Muscle of leg (tissue), 16 donors: ENCODE measurements at places on chromosomes 12 and 14.

DNA sequence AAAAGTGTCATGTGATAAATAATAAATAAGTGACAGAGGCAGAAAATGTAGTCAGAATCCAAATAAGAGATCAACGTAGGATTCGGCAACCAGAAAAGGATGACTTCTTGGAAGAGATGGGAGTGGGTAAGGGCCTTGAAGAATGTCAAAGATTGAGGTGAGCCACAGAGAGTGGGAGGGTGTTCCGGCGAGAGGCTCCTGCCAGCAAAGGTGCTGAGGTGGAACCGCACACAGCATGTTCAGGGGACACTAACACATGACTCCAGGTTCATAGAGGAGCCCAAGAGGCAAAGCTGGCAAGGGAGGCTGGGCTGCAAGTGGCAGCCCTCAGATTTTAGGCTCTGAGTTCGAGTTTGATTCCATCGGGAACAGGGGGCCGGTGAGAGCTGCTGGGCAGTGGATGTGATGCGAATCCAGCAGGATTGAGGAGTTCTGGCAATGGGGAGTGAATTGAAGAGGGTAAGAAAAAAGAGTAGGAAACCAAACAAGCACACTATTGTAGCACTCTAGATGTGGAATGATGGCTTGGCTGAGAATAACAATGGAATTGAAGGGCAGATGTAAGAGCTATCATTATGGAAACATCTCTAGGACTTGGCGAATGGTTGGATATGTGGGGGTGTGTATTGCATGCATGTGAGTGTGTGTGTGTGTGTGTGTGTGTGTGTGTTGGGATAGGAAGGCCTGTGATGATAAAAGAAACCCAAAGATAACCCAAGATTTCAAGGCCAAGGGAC, 36.5 kb downstream of the LRRC74A start:
- peak overlapping the region; percentile 82 for H3K27ac ChIP-seq
- peaks cover 33% of the 10 kb centered on the region for H3K4me1 ChIP-seq
- no peak overlapping the region for H3K4me3 ChIP-seq
- no peaks in the 10 kb centered on the region for H3K36me3 ChIP-seq
- no peak for DNase-seq
- H3K27me3 ChIP-seq: no peaks in the 10 kb centered on the region

DNA sequence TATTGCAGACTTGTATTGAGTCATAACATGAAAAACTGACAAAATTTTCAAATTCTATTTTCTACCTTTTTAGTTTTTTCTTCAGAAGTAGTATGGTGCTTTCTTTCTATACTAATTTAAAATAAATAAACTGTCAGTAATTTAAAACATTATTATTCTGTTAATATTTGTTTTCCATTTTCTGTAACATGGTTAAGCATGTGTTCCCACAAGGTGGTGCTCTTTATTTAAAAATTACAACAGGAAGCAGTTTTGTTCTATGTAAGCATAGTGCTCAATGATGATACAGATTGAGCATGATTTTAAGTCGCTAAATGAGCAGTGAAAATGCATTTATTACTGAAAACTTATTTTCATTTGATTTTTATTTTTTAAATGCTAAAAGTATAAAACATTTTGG, 114.6 kb downstream of the PPFIA2 start:
- no peaks in the 10 kb centered on the region for H3K27me3 ChIP-seq
- no peak overlapping the region for H3K4me3 ChIP-seq
- no peaks in the 10 kb centered on the region for H3K36me3 ChIP-seq
- DNase-seq: peak; percentile 61
- H3K4me1 ChIP-seq: no peaks in the 10 kb centered on the region

- H3K27ac ChIP-seq: no peak overlapping the region
- no peaks in the 10 kb centered on the region for H3K36me3 ChIP-seq
- H3K4me1 ChIP-seq: no peaks in the 10 kb centered on the region
- H3K4me3 ChIP-seq: no peak overlapping the region
- no peaks in the 10 kb centered on the region for H3K27me3 ChIP-seq
- DNase-seq: no peak
Measured at GRCh38 chr12:106690569-106691305, 83.7 kb upstream of the RIC8B start.

DNA sequence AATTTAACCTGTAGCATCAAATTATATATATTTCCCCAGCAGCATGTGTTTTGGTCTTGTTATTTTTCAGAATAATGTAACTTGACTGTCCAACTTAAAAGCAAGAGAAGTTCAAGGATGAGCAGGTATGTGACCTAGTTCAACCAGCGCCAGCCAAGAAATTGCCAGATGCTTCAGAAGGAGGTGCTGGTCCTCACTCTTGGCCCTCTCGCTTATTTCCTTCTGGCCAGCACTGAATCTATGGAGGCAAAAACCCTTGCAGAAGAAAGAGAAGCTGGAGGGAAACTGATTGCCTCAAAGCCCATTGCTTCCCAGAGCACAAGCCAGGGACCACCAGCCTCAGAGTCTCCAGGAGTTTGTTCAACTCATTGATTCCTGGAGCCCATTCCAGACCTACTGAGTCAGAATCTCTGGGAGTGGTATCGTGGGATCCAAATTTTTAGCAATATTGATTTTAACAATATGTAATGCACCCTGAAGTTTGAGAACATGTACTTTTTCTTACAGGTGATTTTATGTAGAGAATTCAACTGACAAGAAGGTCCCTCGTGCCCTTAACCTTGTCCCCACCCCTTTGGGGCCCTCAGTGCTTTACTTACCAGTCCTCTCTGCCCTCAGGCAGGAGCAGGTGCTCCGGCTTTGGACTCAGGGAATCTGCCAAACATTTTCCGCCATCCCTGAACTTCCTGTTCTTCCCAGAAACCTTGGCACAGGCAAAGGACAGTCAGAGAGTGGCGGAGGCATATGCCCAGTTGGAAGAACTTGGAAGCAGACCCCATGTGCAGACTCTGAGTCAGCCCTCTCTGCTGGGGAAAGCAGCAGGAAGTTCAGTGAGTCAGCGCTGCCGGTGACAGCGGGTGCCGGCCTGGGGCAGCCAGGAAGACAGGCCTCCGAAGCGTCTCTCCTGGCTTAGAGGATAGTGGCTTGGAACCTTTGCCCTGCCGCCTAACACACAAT, 10.4 kb downstream of the BEST3 start:
- peaks cover 33% of the 10 kb centered on the region for H3K4me1 ChIP-seq
- H3K27ac ChIP-seq: peak overlapping the region; percentile 45
- DNase-seq: peak; percentile 89
- H3K4me3 ChIP-seq: no peak overlapping the region
- H3K36me3 ChIP-seq: no peaks in the 10 kb centered on the region
- no peaks in the 10 kb centered on the region for H3K27me3 ChIP-seq

DNA sequence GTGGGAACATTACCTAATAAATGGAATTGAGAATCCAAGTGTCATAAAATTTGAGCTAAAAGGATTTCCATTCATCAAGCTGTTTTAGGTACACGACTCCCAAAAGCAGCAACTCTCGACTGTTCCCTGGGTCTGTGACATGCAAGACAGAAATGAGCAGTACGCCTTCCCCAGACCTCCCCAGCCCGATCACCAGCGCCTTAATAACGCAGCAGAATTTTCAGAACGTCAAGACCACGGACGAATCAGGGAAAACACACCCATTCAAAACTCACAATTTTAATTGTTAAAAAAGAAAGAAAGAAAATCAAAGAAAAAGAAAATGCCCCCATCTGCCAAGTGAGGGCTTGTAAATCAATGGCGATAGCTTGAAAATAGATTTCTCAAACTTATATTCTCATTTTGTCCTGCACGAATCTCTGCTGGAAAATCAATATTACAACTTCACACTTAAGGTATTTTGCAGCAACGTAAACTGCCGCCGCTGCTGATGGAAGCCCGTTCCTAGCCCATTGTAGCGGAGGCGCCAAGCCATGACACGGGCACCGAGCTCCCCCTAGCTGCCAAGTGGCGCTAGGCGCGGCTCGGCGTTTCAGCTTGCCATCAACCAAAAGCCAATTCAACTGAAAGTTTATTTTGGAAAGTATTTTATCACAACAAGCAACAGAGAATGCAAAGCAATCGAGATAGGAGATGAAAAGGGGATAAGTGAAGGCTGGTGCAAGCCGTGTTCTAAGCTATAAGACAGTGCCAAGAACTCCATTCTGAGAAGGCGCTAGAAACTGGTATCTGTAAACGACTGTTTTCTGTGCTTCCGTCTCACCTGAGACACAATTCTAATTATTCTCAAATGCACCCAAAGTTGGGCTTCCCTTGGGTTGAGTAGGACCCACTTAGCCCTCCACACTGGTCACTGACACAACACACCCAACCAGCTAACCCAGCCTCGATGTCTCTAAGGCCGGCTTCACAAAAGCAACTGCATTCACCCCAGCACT, 5.5 kb downstream of the BCL11B start:
- H3K36me3 ChIP-seq: no peaks in the 10 kb centered on the region
- H3K27me3 ChIP-seq: peaks cover 69% of the 10 kb centered on the region
- H3K4me3 ChIP-seq: peak overlapping the region; percentile 27
- peak; percentile 85 for DNase-seq
- H3K4me1 ChIP-seq: peaks cover 22% of the 10 kb centered on the region

- H3K27me3 ChIP-seq: no peaks in the 10 kb centered on the region
- DNase-seq: peak; percentile 84
- H3K4me3 ChIP-seq: peak overlapping the region; percentile 81
Measured at GRCh38 chr12:53677016-53677799, 1.3 kb upstream of the ATP5MC2 start.

DNA sequence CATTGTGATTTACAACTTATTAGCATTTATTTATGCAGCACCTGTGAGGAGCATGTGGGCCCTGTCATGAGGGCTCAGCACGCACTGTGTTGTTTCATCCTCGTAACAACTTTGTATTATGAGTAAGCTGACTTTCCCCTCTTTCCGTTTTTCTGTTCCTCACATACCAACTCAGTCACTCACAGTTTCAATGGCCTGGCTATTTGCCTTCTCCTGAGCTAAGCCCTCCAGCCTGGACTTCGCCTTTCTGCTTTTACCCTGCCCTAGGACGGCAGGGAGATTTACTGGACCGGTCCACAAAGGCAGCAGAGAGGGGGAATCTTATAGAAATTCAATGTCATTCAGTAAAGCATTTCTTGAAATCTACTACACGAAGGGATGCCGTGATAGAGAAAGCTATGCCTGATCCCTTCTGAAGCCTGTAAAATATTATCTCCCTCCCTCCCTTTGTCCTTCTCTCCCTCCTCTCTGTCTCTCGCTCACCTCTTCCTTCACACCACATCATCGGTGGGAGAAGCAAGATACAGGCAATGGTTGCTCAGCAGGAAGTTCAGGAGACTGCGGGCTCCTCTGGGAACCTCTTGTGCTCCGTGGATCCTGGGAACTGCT, 219.2 kb upstream of the TBX3 start:
- H3K4me3 ChIP-seq: no peak overlapping the region
- no peaks in the 10 kb centered on the region for H3K36me3 ChIP-seq
- peak; percentile 49 for DNase-seq
- H3K4me1 ChIP-seq: peaks cover 6% of the 10 kb centered on the region

DNA sequence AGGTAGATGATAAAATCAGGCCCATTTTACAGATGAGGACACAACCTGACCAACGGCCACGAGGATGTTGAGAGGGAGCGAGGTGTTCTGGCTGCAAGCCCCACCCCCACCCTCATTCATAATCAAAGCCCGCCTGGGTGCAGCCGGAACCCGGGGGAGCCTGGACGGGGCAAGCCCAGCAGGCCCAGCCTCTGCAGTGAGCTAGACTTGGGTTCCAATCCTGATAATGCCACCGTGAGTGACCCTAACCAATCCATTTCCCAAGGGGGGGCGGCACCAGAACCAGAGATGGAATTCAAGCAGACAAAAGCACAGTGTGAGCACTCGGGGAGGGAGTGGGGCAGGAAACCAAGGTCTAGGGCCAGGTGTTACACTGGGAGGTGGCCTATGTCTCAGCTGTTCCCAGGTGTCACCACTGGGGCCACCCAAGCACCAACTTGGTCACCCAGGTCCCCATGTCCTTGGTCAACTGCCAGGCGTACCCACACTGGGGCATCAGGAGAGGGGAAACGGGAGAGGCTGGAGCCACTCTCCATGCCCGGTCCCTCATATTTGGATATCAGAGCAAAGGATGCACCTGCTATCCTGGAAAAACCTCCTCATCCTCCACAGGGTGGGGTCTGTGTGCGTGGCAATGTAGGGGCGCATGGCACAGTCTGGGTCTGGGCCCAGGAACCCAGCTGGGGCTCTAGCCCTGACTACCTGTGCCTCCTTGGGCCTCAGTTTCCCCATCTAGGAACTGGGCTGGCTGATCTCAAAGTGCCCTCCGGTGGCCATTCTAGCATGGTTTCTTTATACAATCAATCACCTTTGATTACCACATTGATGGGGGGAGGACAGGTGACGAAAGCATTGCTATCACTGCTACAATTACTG, 58.4 kb downstream of the FAM222A start:
- no peak for DNase-seq
- no peak overlapping the region for H3K27ac ChIP-seq
- H3K36me3 ChIP-seq: no peaks in the 10 kb centered on the region
- H3K4me3 ChIP-seq: no peak overlapping the region
- peaks cover 4% of the 10 kb centered on the region for H3K27me3 ChIP-seq

- H3K27me3 ChIP-seq: no peaks in the 10 kb centered on the region
- no peak overlapping the region for H3K4me3 ChIP-seq
- H3K36me3 ChIP-seq: no peaks in the 10 kb centered on the region
- no peak for DNase-seq
- H3K27ac ChIP-seq: no peak overlapping the region
Measured at GRCh38 chr14:37054869-37055268, 117.5 kb downstream of the SLC25A21 start.

DNA sequence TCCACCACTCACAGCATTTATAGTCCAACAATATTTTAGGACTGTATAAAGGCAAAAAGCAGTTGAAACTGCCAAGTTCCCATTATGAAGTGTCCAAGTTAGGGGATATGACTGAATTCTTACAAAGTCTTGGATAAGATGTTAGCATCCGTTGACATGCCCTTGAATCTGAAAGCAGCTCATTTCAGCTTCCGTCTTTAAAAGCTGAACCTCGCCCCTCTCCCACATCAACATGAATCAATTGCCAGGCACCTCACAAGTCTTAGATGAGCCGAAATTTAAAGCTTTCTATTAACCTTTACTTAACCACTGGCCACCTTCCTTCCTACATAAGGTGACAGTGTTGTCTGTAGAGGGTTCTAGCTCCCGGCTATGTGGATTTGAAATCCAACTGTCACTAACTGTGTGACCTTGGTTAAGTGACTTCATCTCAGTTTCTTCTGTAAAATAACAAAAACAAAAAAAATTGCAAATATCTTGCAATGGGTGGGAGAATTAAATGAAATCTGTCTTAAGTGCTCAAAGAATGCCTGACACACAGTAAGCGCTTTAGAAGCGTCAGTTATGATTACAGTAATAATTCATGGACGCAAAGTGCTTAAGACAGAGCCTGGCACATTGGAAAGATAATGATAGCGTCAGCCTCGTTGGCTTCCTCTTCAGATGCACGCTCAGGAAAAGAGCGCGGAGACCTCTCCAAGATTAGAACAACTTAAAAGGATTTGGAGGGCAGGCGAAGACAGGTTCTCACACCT, 1.2 kb downstream of the PPP1CC start:
- peak overlapping the region; percentile 85 for H3K4me3 ChIP-seq
- peak overlapping the region; percentile 47 for H3K27ac ChIP-seq
- no peaks in the 10 kb centered on the region for H3K27me3 ChIP-seq
- H3K4me1 ChIP-seq: peaks cover 30% of the 10 kb centered on the region
- peak; percentile 59 for DNase-seq
